ENCODE measurements at places on chromosomes 5 and 9. TPM values are rescaled to one million over a fixed set of nuclear protein-coding genes. Genes with fewer than 3 reads are reported as not detected.

Gene FCN2
- total RNA-seq, result not detected

Gene CSF1R
- 0.22 TPM for total RNA-seq

Gene ZNF300
- 2.2 TPM for total RNA-seq

Gene CCNB1
- total RNA-seq, result 255 TPM

Gene CNTLN
- total RNA-seq, result 5.6 TPM

Gene SAP30L
- 30.4 TPM for total RNA-seq

Gene ZNF366
- not detected for total RNA-seq

Gene C9orf153
- total RNA-seq, result 0.21 TPM

Gene PSAT1
- 180 TPM for total RNA-seq

Gene IFNK
- total RNA-seq, result not detected

Gene TAF11L5
- total RNA-seq, result not detected

Gene BRINP1
- 0.17 TPM for total RNA-seq

Gene PCDHGA3
- total RNA-seq, result not detected

Gene STK32A
- 0.24 TPM for total RNA-seq

Gene RNF183
- total RNA-seq, result not detected

Gene PHF24
- total RNA-seq, result 0.14 TPM

Gene BTNL8
- total RNA-seq, result not detected

Gene ARAP3
- total RNA-seq, result 4.2 TPM

Gene SLC6A19
- total RNA-seq, result 0.38 TPM

Gene ELOVL7
- 12.1 TPM for total RNA-seq

All from A549 treated with Hydrocortisone at 1 μM for 4 hours (cell line).